Stimulated activated CD4-positive, alpha-beta T cell treated with anti-CD3 and anti-CD28 coated beads, Interleukin-1b, Interleukin-23, amount 100 ng/mL, for 1 hour (primary cell): ENCODE measurements at places on chromosomes 12 and 14.

- no peak for DNase-seq
These were observed 26.5 kb downstream of the BCL7A start for GRCh38 chr12:122048151-122048550.

DNA sequence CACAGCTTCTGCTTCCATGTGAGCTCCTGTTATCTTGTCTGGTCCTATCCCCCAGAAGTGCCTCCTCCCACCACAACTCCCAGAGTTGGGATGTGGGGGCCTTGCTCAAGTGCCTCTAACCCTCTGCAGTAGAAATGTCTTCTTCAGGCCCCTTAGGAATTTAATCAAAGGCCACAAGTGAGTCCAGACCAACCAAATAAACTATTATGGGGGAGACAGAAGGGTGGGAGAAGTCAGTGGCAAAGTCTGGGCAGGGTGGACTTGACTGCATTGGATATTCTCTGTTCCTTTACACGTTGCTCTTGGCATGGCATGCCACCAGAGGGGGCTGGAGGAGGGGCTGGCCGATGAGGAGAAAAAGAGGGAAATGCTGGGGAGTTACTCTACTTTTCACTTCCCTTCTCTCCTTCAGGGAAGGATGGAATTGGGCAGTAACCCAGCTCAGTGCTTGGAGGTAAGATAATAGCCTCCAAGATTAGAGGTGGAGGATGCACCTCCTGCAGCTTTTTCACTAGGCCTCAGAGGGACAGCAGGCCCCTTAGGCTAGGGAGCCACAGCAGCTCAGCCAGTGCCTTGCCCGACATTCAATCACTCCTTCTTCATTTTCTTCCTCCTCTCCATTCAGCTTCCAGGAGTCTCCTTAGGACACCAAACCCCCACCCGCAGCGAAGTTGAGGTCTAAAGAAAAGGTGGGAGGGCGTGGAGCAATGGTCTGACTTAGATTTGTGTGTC, 1.2 kb upstream of the AP1G2 start:
- no peak for DNase-seq

DNA sequence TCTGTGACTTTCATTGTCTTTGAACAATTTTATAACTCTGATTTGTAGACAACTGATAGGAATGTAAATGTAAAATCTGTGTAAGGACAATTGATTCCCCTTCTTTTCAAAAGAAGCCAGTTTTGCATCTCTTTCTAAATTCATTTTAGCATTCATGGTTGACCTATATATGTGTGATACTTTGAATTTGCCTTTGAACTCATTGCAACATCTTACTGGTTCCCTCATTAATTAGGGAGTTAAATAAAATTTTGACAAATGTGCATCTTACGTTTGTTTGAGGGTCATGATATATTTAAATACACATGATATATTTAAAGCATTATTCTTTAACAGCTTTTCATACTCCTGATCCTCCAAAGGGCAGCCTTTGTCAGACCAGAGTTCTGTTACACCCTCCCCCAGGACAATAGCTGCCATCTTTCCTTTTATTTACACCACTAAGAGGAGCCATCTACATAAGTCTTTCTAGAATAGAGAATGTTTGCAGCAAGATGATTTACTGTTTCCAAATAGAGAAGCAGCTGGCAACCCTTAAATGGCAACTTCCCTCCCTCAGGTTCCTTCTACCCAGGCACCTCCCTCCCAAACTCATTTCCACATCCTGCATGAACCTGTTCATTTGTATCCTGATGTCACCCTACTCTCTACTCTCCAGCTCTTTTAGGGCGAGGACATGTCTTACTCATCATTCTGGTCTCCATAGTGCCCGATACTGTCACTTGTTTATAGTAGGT, 40.2 kb upstream of the APPL2 start:
- DNase-seq: no peak

GRCh38 chr12:67338426-67338825, 69.3 kb downstream of the CAND1 start:
- no peak for DNase-seq

GRCh38 chr14:30185832-30186231, 258.2 kb upstream of the PRKD1 start:
- no peak for DNase-seq

GRCh38 chr14:54387328-54387727, 9.5 kb upstream of the CDKN3 start:
- no peak for DNase-seq

DNA sequence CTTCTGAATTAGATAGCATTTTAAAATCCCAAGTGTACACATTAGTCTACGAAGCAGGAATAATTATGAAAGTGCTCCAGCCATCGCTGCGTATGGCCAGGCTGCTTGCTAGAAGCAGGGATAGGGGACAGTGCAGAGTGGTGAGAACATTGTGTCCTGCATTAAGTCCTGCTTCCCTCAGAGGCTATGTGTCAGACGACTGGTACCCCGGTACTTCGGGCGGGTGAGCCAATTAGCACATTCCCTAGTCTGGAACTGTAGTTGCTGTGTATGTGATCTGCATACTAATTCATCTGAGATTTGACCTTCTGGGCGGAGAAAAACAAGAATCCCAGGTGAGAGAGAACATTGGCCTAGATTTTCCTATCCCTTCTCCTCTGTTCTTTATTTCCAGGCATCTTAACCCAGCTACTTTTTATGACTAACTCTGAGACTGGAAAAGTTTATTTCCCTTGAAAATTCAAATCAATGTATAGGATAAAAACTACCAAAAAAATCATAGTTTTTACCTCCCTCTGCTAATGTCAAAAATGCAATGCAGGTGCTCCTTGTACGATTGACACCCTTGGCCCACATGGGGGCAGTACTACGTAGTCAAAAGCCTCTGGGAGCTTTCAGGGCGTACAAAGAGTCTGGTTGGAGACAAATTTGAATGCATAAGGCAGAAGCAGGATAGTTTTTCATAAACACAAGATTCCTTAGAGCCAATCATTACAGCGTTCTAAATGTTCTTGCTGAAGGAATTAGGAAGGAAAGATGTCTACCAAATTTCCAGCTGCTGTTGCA, 764.3 kb downstream of the NOVA1 start:
- DNase-seq: no peak
